ENCODE measurements at places on chromosomes 2 and 18.

- no peak for DNase-seq
These were observed 99.0 kb upstream of the CTDP1 start for GRCh38 chr18:79580498-79581171.

GRCh38 chr18:43932140-43932539 is 654.9 kb upstream of the SYT4 start:
- no peak for DNase-seq

DNA sequence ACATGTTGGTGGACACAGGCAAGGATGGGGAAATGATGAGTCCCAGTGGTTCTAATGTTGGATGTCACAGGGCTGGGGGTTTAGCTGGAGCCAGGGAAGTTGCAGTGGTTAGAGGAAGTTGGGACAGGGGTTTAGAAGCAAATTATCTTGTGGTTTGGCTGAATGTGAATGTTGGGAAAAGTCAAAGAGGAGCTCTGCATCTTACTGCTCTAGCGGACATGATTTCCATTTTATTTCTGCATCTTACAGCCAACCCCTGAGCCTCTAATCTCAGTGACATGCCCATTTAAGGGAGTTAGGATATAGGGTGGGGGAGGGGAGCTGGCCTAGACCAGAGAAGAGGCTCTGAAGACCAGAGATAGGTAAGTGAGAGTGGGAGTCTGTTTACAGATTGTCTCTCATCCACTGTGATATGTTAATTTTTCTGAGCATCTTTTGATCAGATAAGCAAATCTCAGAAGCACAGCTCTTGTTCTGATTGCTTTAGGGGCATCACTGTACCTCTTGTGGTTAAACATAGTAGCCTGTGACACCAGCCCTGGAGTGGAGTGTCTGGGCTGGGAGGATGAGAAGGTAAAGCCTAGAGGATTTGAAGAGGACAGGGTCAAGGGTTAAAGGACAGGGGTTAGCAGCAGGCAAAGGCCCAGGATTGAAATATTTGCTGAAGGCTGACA is 43.6 kb downstream of the SETBP1 start:
- no peak for DNase-seq

- no peak for DNase-seq
These were observed 26.1 kb upstream of the LMAN1 start for GRCh38 chr18:59385191-59385590.

GRCh38 chr2:193695367-193695766 is 1500.6 kb upstream of the TMEFF2 start:
- DNase-seq = no peak

- no peak for DNase-seq
These were observed 239.6 kb downstream of the CDH20 start for GRCh38 chr18:61572871-61573270.

GRCh38 chr2:196284144-196284844 is 112.9 kb upstream of the STK17B start:
- DNase-seq = no peak

GRCh38 chr2:190626641-190627210 is 22.2 kb upstream of the NAB1 start:
- DNase-seq = no peak

DNA sequence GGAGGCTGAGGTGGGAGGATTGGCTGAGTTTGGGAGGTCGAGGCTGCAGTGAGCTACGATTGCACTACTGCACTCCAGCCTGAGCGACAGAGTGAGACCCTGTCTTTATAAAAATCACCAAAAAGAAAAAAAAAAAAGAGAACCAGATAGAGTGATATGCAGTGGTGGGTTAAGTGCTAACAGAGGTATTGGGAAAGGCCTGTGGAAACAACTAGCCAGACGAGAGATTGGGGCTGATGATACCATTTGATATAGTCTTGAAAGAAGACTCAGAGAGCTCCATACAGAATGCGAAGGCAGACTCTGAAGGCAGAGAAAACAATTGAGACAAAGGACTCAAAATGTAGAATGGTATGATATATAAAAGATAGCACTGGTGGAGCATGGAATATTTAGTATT is 134.1 kb downstream of the CDC42EP3 start:
- no peak for DNase-seq

GRCh38 chr2:190809876-190810525 is 70.6 kb upstream of the GLS start:
- DNase-seq = no peak

DNA sequence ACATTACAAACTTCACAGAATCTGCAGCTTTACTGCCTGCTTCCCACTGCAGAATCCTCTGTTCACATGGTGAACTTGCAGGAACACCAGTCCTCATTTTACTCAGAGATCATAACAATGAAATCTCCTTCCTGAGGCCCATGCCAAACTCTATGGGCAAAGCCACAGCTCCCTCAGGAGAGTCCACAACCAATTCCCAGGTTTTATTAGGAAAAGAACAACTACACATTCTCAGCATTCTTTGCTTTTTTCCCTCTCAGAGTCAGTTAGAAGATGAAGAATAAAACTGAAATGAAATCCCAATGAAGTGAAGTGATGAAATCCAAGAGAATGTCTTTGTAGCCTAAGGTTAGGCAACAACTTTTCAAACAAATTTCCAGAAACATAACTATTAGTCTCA is 233.7 kb downstream of the DSEL start:
- no peak for DNase-seq

DNA sequence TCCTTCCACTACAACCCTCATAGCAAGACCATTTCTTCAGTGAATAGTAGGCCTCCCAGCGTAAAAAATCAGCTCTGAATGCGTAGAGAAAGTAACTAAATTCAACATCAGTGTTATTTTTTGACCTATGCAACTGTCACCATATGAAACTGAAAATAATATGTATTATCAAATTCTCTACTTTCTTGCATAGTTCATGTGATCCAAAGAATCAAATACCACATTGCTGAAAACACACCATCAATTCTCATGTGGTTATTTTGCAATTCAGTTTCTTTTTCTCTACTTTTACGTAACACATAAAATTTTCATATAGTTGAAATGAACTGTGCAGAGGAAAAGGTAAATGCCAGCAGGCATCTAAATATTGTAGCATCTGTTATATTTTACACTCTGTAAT is 208.5 kb upstream of the SPOPL start:
- DNase-seq = no peak

GRCh38 chr2:95024960-95025405 is 525 bp upstream of the MAL start:
- no peak for DNase-seq

Measured in GM12892 (cell line).